Fibroblast of skin of right biceps (primary cell): ENCODE measurements at places on chromosomes 6 and 20.

- DNase-seq: no peak
Measured at GRCh38 chr6:43706788-43707187, 19.2 kb upstream of the MRPS18A start.

DNA sequence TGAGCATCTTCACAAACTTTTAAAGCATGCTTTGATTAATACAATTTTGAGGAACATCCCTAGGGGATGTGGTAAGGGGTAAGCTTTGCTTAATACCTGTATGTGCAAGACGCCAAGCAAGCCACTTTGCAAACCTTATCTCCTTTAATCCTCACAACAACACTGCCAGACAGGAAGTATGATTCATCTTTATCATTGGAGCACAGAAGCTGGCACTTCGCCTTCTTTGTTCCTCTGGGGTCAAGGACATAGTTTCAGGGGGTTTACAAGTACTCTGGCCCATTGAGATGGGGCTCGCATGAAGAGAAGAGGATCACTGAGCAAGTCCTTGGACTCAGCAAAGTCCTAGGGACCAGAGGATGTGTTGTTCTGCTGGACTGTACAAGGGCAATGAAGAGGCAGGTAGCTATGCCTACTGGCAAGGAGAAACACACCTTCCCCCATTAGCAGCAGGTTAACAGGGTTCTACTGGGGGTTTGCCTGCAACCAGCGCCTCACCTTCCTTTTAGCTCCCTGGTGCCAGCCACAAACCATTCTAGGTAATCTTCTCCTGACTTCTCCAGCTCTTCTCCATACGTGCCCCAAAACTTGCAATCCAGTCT lies 8.8 kb downstream of the TMEM244 start:
- peak; percentile 25 for DNase-seq

- DNase-seq: peak; percentile 56
Measured at GRCh38 chr20:11204926-11205768, 531.3 kb upstream of the JAG1 start.

DNA sequence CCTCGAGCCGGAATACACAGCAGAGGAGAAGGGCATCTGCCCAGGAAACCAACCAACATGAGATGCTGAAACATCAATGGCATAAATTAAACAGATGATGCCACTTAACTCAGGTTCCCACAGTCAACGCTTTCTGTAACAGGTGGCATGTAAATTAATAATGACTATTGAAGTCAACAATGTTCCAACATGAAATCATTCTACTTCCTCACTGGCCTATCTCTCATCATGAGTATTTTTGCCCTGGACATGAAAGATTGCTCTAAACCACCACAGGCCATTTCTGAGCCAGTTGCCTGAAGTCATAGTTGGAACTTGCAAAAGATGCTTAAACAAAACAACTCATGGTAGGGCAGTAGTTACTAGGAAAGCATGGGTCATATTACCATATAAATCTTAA lies 397.9 kb upstream of the JARID2 start:
- no peak for DNase-seq

DNA sequence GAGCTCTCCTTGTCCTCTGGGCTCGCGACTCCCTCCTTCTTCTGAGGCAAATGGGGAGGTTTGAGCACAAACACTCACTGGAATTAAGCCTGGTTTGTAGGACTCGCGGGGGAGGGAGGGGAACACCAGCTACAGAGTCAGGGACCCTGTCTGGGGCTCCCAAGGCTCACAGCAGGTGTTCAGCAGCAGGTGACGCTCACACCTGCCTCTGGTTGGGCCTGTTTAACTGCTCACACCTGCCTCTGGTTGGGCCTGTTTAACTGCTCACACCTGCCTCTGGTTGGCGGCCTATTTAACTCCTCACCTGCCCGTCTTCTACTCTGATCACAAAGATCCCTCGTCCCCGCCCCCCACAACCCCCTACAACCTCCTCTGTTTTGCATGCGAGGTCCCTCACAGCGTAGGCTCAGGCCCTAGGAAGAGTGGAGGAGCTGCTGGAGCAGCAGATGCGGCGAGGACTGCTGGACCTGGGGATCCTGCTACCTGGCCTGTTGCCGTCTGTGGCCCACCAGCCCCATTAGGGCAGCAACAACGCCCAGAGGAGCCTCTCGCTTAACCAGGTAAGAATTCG lies 181.9 kb downstream of the ERMARD start:
- DNase-seq: no peak

DNA sequence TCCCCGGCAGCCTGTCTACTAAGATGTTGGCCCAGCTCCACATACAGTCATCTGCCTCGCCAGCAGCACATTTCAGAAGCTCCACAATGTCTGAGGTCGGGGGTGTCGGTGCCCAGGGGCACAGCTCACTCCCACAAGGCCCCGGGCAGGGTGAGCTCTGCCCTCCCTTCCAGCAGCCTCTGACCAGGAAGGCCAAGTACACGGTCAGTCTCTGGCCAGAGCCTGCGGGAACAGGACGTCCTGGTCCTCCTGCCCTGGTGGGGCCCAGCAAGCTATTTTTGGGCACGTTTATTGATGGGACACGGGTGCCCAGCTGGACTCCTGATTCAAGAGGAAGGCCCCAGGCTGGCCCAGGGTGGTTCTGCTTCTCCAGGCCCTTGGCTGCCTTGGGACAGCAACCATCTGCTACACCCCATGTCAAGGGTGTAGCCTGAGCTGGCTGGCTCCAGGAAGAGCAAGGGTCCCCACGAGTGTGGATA lies 114.9 kb upstream of the PTPN1 start:
- peak; percentile 22 for DNase-seq

- peak; percentile 37 for DNase-seq
Measured at GRCh38 chr20:20837574-20838021, 125.2 kb upstream of the RALGAPA2 start.

DNA sequence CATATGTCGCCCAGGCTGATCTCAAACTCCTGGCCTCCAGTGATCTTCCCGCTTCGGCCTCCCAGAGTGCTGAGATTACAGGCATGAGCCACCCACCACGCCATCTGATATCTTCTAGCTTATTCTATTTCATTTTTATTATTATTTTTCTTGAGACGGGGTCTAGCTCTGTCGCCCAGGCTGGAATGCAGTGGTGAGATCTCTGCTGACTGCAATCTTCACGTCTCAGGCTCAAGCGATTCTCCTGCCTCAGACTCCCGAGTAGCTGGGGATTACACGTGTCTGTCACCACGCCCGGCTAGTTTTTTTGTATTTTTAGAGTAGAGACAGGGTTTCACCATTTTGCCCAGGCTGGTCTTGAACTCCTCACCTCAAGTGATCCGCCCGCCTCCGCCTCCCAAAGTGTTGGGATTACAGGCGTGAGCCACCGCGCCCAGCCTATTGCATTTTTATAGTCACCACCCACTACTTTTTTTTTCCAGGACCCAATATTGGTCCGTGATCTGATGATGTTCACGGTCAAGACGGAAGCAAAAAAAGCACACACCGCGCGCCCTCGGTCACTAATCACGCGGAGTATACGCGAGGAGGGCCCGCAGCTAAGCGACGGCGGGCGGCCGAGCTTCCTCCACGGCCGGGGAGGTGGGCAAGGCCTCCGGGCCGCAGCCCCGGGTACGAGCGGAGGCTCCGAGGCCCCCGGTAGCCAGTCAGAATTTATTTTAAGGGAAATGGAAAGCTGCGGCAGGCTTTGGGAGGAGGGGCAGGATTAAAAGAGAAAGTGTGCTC lies 1.1 kb upstream of the LSM14B start:
- DNase-seq: no peak

DNA sequence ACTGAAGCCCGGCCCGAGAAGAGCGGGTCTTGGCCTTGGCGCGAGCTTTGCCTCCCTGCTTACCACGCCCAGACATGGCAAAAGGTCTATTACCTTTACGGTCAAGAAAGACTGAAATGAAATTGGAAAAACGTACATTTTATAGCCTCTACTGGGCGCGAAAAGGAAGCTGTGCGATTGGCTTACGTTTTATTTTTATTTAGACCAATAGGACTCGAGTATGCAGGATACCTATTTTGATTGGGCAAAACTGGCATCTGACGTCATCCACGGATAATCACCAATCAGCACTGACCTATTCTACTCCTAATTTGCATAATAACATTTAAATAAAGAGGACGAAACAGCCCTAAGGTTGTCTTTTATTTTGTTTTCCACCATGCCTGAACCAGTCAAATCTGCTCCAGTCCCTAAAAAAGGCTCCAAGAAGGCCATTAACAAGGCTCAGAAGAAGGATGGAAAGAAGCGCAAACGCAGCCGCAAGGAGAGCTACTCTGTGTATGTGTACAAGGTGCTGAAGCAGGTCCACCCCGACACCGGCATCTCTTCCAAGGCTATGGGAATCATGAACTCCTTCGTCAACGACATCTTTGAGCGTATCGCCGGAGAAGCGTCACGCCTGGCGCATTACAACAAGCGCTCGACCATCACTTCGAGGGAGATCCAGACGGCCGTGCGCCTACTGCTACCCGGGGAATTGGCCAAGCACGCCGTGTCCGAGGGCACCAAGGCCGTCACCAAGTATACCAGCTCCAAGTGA lies 97.4 kb downstream of the OR2B2 start:
- DNase-seq: peak; percentile 97

GRCh38 chr6:166050559-166050958 lies 117.1 kb downstream of the TBXT start:
- DNase-seq: peak; percentile 26

GRCh38 chr20:14064333-14064732 lies 69.0 kb downstream of the MACROD2 start:
- DNase-seq: no peak

GRCh38 chr6:164102693-164103092 lies 688.2 kb downstream of the QKI start:
- DNase-seq: no peak

DNA sequence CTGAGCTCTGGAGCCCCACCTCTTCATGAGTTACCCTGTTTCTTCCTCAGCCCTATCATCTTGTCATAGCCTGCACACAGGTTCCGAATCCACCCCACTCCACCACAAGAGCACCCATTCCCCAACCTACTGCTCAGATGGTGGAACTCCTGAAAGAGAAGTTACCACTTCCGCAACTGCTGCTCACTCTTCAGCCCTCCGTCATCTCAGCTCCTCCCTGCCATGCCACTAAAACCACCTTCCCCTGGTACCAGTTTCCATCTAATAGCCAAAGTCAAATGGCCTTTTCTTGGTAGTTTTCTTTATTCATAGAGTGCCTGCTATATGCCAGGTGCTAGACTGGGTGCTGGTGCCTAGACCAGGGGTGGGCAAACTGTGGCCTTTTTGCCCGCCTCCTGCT lies 3.9 kb downstream of the RAB22A start:
- DNase-seq: no peak

- DNase-seq: no peak
Measured at GRCh38 chr20:53059848-53060247, 87.7 kb downstream of the TSHZ2 start.

- DNase-seq: peak; percentile 80
Measured at GRCh38 chr6:132132924-132133639, 181.9 kb upstream of the CCN2 start.

DNA sequence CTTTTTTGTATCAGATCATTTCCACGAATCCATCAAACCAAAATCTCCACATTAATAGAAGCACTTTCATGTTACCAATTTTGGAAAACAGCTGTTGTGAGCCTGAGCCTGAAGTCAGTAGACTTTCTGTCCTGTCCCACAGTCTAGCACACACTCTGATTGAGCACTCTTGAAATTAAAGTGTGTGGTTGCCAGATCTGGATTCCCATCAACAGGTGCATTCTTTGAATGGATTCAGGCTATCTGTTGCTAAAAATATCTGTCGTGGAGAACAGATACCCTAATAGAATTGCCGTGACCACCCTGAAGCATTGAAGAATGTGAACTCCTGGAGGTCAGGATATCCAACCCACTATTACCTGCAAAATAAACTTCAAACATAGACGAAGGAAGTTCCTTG lies 73.3 kb downstream of the TFAP2A start:
- no peak for DNase-seq

GRCh38 chr6:45044510-45045252 lies 283.4 kb upstream of the RUNX2 start:
- DNase-seq: peak; percentile 28

GRCh38 chr20:19903168-19903811 lies 113.9 kb upstream of the NAA20 start:
- no peak for DNase-seq

DNA sequence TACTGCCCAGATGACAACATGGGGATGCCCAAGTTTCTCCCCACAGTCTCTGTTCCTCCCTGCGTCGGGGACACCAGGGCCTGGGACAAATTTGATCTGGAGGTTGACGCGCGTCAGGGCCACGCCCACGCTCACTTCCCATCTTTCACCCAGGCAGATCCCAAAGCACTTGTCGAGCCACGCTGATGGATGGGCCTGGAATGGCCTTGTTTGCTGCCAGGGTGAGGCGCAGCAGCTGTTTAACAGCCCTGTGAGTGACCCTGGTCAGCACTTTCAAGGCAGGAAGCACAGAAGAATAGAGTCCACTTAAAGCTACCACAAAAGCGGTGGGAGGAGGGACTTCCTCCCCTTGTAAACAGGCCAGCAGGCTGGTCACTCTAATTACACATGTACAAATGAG lies 324.7 kb upstream of the JARID2 start:
- no peak for DNase-seq

DNA sequence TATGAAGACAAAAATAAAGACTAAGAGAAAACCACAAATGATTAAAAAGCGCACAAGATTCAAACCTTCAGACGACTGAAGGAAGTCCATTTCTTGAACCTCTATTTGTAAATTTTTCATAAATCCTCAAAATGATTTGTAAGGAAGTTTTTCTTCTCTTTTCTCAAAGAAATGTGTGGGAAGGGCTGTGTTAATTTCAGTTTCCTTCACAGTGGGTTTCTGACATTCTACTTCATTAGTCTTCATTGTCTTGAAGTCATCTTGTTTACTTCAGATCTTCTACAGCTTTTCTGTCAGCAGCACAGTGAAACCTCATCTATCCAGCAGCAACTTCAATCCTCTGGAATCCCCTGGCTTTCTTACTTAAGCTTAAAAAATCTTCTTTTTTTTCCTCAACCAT lies 87.6 kb upstream of the MYLIP start:
- DNase-seq: no peak

DNA sequence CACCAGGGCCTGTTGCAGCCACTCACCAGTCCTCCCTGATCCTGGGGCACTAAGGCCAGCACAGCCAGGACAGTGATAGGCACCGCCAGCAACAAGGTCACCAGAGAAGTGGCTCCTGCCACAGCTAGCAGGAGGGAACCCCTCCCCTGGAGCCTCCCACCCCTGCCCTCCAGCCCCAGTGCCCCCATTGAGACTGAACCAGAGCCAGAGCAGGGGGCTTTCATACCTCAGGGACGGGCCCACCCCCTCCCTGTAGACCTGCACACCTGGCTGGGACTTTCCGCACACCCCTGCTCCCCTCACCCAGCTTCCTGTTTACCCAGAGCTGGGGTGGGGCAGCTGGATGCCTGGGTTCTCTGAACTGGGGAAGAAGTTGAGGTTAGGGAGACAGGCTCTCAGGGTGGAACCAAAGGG lies at the start of gene LTB:
TSS of gene LTB (minus strand) at position 195 of the 414 bp plus-strand sequence. CDS start at position 188, 7 bp downstream.
- DNase-seq: no peak

- DNase-seq: no peak
Measured at GRCh38 chr6:74333406-74333805, 637.4 kb downstream of the CD109 start.

GRCh38 chr20:45890985-45891983 lies at the start of the genes CTSA and NEURL2:
TSS of gene CTSA (plus strand) at chr20:45891335. CDS start at chr20:45891569, 234 bp downstream.
TSS of gene NEURL2 (minus strand) at chr20:45891208. CDS start at chr20:45890991, 217 bp downstream.
- DNase-seq: peak; percentile 94
